Posterior cingulate gyrus (tissue), 11 donors: ENCODE measurements at places on chromosomes 1 and 21.
A peak's percentile ranks its signal among the peaks of the same experiment; 100 is the strongest.

- no peak for DNase-seq
Observed at GRCh38 chr21:38289705-38290485, 33.1 kb downstream of the KCNJ15 start.

- DNase-seq, result no peak
Observed at GRCh38 chr1:239388159-239388485, 1.8 kb downstream of the CHRM3 start.

- DNase-seq, result no peak
Observed at GRCh38 chr1:44200336-44200735, 12.9 kb upstream of the DMAP1 start.

- DNase-seq, result no peak
Observed at GRCh38 chr1:77672374-77672773, 10.1 kb downstream of the ZZZ3 start.

DNA sequence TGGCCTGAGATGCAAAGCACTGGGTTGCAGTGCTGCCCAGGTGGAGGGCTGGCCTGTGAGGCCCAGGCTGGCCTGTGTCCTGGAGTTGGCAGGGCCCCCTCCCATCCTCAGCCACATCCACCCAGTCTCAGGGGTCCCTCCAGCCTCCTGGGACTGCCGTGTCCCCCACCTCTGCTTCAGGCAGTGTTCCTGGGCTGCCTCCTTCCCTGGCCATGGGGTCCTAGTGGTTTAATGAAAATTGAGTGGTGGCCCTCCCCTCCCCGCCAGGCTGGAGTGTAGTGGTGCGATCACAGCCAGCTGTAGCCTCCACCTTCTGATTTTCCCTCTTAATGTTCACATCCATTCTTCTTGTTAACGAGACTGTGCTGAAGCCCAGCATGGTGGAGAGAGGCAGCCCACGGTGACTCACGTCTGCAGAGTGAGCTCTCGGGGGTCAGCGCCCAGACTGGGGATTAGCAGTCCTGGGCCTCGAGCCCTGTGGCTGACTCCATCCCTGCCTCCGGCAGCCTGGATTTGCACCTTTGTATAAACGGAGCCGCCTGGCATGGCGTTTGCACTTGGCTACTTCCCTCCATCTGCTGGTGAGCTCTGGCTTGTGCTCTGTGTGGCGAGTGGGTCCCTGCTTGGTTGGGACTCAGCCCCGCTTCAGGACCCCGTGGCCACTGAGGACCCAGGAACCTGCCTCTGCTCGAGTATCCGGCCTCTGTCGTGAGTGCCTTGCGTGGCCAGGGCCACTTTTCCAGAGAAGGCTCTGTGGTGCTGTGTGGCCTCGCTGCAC, 6.9 kb downstream of the MIB2 start:
- DNase-seq, result no peak

DNA sequence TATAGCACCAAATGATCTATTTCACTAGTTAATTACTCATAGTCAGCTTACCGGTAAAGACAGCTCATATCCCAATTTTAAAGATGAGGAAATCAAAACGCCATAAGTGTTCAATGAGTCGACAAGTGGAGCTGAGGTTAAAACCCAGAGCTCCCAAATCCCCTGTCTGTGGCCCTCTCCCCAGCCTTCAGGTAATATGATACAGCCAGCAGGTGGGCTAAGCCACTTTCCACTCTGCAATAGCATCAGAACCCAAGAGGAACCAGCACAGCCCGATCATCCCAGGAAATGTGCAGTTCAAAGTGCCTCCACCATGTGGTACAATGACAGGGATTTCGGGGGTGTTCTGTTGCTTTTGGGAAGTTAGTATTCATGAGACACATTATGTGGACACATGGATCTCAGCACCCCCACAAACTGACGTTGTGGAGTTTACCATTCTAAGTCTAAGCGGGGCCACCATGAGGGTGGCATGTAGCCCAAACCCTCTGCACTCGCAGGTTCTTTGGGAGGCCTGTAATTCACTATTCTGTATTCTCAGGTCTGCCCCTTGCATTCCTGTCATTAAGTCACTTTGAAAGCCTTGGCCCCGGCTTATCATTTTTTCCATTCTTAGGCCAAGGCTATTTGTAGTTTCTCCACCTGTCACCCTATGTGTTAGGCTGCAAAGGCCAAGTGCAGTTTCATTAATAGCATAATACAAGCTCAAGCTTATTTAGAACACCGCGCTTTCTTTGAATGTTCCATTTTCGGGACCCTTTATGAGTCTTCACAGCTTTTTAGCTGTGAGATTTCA, 26.3 kb upstream of the ACTN2 start:
- DNase-seq, result no peak

DNA sequence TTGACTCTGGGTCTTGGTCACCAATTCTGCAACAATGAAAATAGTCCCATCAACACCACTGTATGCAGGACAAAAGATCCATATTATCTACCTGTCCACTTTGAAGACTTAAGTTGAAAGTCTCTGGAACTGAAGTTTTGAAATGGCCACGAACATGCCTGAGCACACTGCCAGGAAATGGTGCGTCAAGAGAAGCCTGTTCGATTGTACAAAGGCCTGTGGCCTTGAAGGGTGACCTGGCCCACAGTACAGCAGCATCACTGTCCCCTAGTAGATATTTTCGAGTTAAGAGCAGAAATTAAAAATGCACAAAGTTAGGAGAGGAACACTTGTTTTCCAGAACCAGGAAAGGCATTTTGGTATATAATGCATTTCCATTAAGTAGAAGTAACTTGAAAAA, 78.5 kb downstream of the BACH1 start:
- no peak for DNase-seq

- DNase-seq, result peak; percentile 84
Observed at GRCh38 chr1:58816072-58816746, 32.4 kb upstream of the JUN start.

DNA sequence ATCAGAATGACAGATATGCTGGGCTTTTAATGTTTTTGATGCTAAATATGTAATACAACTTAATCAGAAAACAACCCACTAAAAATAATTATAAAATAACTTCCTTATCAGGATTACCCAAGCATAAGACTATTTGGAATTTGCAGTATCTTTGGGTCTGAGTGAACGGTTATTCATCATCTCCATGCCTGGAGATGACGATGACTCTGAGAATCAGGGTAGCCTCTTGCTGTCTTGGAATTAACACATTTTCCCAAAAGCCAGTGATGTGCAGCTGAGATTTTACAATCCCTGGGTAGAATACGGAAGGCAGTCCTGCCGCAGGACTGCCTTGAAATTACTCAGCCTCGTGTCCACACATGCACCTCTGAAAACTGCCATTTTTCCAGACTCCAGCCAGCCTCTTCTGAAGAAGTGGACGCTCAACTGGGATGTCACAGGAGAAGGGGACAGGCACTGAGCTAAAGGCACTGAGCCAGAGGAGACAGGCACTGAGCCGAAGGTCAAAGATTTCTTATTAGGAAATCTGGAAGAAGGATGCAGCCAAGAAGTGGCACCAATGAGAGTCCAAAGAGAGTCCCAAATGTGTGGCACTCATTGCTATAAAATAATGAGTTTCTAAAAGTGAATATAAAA, 85.5 kb downstream of the PGBD5 start:
- no peak for DNase-seq

GRCh38 chr1:230735447-230735846, 11.7 kb upstream of the CAPN9 start:
- no peak for DNase-seq

DNA sequence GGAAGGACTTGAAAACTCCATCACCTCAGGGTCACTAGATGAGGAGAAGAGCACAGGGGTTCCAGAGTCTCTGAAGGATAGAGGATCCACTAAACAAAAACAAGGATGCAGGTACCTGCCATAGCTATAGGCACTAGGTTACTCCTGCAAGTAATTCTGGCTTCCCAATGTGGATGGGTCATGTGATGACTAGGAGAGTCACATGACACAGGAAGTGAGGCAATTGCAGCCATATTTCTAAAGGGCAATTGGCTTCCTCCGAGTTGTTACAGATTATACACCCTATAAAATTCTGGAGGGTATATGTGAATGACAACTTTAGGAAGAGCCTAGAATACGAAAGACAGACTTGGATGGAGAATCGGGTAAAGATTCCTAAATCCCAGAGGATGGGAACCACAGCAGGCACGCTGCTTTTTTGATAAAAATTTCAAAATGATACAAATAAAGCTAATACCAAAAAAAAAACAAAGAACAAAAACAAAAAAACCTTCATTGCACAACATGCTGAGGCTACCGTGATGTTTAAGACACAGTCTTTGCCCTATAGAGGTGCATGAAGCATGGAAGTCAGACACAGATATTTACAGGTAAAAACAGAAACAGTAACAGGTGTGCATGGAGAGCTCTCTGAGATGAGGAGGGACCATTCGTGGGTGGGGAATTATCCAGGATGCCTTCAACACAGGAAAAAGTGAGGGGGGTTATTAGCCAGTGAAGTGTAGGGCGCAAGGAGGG, 10.5 kb downstream of the MTX1 start:
- peak; percentile 68 for DNase-seq

DNA sequence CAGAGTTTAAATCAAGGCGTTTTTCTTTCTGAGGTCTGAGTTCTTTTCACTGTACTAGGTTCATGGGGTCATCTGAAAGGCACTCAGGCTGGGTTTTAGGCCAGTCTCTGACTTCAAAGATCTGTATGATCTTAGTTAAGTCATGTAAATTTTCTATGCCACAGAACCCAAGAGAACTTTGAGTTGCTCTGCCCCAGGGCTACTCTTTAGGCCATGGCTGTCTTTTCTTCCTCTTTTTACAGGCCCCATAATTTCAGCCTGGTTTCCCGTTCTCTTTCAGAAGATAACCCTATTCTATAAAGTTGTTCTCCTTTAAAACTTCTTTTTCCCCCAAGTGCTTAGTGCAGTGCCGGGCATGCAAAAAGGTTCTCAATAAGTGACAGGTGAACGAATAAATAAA, 26.1 kb downstream of the METTL13 start:
- no peak for DNase-seq

- no peak for DNase-seq
Observed at GRCh38 chr1:55209247-55209646, 5.9 kb downstream of the USP24 start.
